ENCODE measurements at places on chromosomes 3 and 15.

DNA sequence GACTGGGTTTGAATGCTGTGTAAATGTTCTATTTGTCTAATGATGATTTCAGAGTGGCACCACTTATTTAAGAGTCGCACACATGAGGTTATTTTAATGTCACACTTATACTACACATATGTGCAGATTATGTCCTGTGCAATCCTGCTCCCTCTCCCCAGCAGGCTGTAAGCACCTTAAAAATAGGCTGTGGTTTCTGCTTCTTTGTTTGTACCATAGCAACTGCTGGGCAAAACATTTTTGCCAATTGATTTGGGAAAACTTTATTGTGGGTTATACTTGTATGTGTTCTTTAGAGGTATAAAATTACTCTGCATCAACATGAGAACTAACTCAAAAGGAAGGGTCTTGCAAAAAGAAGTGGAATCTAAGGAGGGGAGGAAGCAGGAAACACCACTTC, 318.5 kb downstream of the NTRK3 start:
- no peak for DNase-seq

- DNase-seq = no peak
These were observed 19.2 kb downstream of the RARRES1 start for GRCh38 chr3:158713094-158713499.

DNA sequence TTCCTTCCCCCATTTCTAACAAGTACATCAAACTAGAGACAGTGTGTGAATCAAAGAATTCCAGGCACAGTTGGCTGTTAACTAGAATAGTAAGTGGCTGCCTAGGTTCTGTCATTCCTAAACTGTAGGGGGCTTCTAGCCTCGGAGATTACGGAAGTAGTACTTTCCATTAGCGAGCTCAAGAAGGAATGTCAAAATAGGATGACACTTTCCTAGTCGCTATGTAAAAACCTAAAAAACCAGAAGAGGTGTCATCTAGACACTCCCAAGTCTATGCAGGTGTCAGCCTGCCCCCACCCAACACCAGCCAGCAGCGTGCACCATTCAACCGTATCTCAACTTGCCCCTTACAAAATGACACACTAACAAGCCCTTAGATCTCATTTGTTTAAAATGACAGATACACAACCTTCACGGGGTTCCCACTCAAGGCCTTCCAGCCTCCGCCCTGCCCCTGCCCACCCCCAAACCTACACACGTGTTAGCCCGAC, 874 bp downstream of the INO80 start:
- DNase-seq = no peak

DNA sequence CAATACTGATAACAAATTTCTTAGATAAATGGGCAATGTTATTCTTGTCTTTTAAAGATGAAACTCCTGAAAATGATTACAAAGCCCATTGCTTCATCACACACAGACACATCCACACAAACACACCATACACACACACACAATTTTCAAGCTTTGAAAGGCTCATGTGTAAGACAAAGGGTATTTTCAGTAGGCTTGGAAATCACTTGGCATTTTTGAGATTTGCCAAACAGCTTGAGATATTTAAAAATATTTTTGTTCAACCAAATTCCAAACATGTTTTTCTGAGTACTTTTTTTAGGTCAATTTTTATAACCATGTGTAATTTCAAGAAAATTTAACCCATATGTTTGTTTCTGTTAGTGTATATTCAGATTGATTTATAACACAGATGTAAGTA, 283.7 kb downstream of the ROBO2 start:
- DNase-seq = no peak

GRCh38 chr3:56976651-56977560, 83.6 kb upstream of the SPATA12 start:
- DNase-seq = no peak

GRCh38 chr15:62758952-62759349, 283.6 kb upstream of the TPM1 start:
- no peak for DNase-seq

- no peak for DNase-seq
These were observed 22.8 kb downstream of the IL17RD start for GRCh38 chr3:57142411-57142723.

DNA sequence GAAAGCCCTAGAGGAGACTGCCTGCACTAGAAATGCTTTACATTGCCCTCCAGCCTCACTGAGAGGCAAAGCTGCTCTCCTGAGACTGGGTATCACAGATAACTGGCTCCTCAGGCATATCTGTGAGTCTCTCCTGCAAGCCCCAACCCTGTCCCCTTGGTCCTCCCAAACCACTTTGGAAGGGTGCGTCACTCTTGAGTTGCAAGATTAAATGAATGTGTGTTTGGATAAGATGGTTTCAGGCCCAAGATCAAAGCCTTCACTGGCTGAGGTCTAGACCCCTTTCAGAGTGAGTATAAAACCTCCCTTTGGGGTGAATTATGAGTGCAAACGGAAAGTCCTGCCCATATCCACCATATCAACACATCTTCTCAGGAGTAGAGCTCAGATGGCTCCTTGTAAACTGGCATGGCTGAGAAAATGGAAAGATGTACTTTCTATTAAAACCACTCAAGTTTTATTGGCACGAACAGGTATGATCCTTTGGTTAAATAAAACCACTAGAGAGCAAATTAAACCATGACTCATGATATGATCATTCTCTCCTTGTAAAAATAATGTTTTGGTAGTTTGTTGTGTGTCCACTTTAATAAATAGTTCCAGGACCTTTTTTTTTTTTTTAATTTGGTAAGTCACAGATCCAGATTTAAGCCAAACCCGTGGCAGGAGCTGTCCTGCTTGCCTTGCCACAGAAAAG, 164.0 kb downstream of the CHST2 start:
- DNase-seq = no peak

DNA sequence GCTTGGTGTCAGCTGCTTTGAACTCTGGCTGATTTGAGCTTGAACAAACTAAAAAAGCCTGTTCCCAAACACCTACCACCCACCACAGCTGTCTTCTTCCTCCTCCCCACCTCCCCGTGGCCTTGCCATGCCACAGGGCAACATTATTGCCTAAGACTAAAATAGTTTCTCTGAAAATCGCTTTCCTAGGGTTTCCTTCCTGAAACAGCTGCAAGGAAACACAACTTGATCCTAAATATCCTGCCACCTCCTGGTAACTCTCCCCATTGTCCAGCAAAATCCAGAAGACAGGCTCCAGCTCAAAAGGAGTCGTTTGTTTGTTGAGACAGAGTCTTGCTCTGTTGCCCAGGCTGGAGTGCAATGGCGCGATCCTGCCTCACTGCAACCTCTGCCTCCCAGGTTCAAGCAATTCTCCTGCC, 193.9 kb upstream of the TPM1 start:
- DNase-seq = no peak

GRCh38 chr3:188231456-188231855, 77.5 kb downstream of the LPP start:
- DNase-seq = no peak

DNA sequence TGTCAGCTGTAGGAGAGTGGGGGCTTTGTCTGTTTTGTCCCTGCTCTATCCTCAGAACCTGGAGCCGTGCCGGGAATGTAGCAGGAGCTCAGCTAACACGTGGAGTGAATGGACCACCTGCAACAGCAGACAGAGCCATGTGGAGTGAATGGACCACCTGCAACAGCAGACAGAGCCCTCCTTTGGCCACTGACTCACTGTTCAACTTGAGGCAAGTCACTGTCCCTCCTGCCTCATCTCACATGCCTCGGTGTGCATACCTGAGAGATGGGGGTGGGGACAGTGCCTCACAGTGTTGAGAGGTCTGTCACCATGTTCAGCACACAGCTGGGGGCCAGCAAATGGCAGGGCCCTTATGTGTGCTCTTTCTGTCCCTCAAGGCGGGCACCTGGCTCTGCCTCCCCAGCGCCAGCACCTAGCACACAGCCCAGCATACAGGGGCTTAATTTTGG, 27.9 kb downstream of the FEM1B start:
- DNase-seq = no peak

DNA sequence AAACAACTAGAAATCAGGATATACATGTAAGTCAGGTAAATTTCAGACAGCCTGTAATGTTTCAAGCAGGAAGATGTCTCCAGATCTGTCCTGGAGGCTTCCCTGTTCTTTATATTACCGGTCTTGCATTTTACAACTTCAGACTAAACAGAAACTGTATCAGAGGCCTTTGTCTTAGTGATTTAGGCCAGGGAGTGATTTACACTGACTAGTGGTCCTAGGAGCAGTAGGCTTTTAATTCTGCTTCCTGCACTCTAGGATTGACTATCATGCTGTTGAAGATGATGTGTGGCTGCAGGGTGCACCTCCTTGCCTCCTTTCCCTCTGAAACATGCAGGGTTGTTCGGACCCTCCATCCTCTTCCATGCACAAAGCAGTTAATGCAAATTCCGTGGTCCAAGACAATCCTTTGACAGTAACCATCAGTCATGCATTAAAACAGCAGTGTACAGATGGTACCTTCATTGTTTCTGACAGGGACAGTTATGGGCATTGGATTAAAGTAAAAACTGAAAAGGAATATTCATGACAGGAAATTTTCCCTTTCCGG, 27.6 kb downstream of the CHRNA7 start:
- DNase-seq = no peak

DNA sequence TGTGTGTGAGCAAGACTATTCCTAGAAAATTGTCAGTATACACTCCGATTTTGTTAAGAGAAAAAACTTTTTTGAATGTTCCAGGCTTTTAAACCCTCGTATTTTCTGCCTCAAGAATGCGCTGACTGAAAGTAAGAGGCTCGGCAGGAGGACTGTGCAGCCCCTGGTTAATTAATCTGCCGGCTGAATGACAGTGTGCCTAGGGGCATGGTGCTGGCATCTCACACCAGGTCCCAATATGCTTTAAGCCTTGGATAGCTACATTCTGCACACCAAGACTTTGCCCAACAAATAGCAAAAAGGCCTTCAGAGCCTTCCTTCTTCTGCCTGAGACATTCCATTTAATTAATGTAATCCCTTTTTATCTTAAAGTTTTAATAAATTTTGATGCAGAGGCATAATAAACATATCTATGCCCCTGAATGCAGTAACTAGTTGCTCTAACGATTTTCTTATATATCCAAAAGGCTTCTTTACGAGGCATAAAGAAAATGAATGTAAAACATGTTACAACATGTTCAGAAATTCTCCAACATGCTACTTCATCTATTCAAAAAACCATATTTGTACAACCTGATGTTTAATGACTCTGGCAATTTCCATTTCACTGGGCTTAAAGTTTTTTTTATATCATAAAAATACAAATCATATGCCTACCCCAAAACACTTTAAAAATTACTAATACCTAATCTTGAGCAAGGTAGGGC, 37.9 kb downstream of the DPH6 start:
- no peak for DNase-seq

GRCh38 chr3:35744419-35744818, 105.1 kb downstream of the ARPP21 start:
- no peak for DNase-seq

GRCh38 chr15:58724466-58724865, 25.0 kb downstream of the ADAM10 start:
- DNase-seq = no peak

- DNase-seq = no peak
These were observed 65.5 kb upstream of the C3orf49 start for GRCh38 chr3:63753567-63753966.

GRCh38 chr3:155244216-155244615, 49.3 kb downstream of the STRIT1 start:
- no peak for DNase-seq

DNA sequence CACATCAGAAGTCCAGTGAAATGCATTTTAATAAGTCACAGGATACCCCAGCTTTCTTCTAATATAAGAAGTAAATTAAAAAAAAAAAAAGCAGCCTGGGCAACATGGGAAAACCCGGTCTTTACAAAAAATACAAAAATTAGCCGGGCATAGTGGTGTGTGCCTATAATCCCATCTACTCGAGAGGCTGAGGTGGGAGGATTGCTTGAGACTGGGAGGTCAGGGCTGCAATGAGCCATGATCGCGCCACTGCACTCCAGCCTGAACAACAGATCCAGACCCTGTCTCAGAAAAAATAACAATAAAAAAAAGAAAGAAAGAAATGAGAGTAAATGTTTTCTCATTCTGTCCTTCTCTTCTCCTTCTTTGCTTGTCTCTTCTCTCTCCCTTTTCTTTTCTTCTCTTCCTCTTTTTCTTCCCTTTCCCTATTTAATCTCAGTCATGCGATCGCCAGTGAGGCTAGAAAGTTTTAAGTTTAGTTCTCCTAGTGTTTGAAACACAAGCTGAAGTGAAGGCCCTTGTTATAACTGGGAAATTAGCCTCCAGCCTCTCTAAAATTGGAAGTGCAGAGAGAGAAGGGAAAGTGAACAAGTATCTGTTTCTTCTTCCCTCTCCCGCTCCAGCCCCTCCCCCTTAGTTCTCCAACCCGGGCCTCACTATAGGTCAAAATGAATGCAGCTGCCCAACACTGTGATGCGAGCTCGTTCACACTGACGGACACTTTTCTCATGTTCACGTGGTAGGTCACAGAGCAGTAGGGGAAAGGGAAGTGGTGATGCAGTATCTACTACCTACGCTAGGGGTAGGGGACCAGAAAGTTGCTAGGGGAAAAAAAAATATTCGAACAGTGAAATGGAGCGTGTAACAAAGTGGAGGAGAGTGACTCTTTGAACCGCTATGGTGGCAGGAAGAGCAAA, 23.5 kb upstream of the TSC22D2 start:
- DNase-seq = no peak

DNA sequence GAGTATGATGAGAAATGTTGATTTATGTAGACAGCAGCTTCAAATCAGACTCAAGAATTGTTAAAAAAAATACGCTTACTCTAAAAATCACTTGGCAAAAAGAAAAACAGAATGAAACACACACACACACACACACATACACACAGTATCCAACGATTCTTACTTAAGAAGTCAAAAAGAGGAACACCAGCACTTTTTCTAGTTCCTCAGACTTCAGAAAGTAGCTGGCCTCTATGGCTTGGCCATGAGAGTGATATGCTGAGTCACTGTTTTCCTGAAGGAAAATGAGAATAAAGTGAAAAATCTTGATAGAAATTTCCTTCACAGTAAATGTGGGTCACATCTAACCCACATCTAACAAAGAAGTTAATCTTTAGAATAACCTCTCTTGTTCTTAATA, 22.1 kb downstream of the CNTN3 start:
- no peak for DNase-seq

DNA sequence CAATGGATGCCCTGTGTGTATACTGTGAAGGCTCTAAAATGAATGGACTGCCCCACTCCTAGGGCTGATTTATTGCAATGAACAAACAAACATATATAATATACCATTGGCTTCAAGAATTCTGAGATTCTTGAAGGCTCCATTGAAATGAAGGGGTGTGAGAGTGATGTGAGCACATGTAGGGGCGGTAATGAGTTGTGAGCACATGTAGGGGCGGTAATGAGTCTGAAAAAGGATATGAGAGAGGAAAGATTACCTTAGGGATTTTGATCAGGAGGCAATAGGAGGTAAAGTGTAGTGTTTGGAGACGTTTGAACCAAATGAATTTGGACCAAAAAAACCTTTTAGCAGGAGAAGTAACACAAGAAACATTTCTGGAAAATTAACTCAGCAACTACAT, 3.7 kb downstream of the FAM162A start:
- no peak for DNase-seq

GRCh38 chr15:57867970-57868798, 161.7 kb downstream of the POLR2M start:
- DNase-seq = no peak
